ENCODE measurements at places on chromosomes 2 and 18.

DNA sequence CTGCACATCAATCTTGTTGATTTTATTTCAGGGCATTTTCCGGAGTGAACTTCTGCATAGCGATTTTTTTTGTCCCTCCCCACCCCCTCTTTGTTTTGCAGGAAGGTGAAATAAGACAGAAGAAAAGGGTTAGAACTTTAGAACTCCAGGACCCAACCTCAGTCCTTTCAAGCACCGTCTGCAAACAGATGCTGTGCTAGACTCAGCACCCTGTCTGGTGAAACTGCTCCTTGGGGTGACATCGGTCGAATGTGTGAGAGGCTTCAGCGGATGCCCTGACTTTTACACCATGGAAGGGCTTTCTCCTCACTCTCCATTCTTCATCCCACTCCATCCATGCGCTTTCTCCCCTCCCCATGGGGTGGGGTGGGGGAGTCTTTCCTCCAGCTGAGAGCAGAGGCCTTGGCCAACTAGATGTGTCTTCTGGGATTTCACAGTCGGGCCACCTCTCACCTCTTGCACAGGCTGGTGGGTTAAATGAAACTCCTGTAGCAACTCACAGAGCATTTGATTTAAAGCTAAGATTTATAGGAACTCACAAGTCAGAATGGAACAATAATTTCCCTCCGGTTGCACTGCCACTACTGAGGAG is 43.3 kb upstream of the EDAR start:
- no peak for DNase-seq

- DNase-seq, result no peak
Observed at GRCh38 chr2:213089438-213089837, 62.0 kb downstream of the IKZF2 start.

DNA sequence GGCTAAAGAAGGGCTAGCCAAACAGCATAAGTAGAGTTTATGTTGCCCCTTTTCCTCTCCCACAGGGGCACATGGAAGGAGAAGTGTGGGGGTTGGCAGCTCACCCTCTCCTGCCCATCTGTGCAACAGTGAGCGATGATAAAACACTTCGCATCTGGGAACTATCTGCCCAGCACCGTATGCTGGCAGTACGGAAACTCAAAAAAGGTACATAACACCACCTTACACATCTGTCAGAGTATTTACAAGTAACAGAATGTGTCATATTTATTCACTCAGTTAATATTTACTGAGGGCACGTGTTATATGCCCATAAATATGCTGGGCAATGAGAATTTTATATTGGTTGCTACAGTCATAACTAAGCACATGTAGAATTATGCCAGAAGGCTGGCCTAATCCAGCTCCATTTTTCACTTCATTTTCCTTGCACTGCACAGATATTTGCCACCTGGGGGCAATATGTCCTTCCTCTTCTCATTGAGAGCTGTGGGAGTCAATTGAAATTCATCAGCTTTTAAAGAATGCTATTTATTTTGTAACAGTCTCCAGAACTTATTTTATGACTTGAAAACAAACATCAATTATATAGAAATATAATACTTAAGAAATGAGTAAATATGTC is 150.6 kb downstream of the RTN4 start:
- peak; percentile 67 for DNase-seq

DNA sequence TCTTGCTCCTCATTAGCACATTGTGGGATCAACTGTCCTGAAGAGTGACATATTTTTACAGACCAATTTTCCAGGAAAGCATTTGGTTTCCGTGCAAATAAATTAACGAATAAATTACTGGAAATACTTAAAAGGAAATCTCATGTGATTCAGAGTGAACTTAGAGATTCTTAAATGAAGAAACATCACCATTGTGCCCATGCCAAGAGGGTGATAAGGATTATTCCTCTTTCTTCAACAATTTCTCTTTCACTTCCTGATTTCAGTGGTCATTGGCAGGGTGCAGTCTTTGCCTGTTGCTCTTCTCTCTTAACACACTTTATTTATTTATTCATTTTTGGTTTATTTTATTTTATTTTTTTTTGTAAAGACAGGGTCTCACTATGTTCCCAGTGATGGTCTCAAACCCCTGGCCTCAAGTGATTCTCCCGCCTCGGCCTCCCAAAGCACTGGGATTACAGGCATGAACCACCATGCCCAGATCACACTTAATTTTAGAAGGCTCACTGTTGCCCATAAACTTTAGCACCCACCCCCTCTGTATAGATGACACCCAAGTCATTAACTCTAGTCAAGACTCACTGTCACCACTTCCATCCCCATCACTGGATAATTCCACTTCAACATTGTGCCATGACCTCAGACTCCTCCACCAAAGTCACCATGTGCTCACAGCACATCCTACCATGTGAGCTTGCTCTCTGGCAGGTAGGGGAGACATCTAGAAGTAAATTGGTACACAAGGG is 92.6 kb upstream of the CERS6 start:
- DNase-seq, result no peak

- DNase-seq, result no peak
Observed at GRCh38 chr2:96540136-96540535, 3.6 kb downstream of the ARID5A start.

GRCh38 chr18:58727776-58728500 is 56.7 kb downstream of the MALT1 start:
- DNase-seq, result peak; percentile 6

Data from eye (tissue), 1 donor.